ENCODE measurements at places on chromosomes 5 and 9. TPM values are rescaled to one million over a fixed set of nuclear protein-coding genes. Genes with fewer than 3 reads are reported as not detected.

Gene STC2
- 281 TPM for total RNA-seq

Gene ARL14EPL
- total RNA-seq: not detected

Gene CCIN
- total RNA-seq: 2.8 TPM

DNA sequence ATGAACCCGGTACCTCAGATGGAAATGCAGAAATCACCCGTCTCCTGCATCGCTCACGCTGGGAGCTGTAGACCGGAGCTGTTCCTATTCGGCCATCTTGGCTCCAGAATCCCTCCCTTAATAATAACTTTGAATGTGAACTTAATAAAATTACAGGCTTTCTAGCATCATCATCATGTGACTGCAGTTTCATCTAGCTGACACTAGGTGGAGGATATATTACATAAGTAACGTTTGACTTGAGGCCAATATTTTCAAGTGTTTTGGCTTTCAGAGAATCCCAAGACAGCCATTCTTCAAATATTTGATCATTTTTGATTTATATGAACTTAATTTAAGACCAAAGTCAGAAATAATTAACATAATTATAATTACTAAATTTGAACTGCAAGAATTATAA, 474.9 kb upstream of the CDH10 start:
- H3K4me1 ChIP-seq: no peaks in the 10 kb centered on the region
- H3K36me3 ChIP-seq: no peaks in the 10 kb centered on the region
- H3K4me3 ChIP-seq: no peak overlapping the region
- H3K27me3 ChIP-seq: no peaks in the 10 kb centered on the region

GRCh38 chr9:78745331-78745730, 448.4 kb downstream of the PSAT1 start:
- peak; percentile 42 for DNase-seq
- no peaks in the 10 kb centered on the region for H3K27me3 ChIP-seq
- no peak overlapping the region for H3K4me3 ChIP-seq

Measured in GM23248 (cell line).